Hematopoietic multipotent progenitor cell (in vitro differentiated cells): ENCODE measurements at places on chromosomes 5 and 9. TPM values are rescaled to one million over a fixed set of nuclear protein-coding genes. Genes with fewer than 3 reads are reported as not detected.

- no peak for DNase-seq
These were observed 14.1 kb downstream of the TDRD7 start for GRCh38 chr9:97425973-97426336.

- no peak for DNase-seq
These were observed 177.0 kb downstream of the MSX2 start for GRCh38 chr5:174901336-174901735.

GRCh38 chr9:133869674-133870405 is 122.3 kb downstream of the VAV2 start:
- DNase-seq = no peak

DNA sequence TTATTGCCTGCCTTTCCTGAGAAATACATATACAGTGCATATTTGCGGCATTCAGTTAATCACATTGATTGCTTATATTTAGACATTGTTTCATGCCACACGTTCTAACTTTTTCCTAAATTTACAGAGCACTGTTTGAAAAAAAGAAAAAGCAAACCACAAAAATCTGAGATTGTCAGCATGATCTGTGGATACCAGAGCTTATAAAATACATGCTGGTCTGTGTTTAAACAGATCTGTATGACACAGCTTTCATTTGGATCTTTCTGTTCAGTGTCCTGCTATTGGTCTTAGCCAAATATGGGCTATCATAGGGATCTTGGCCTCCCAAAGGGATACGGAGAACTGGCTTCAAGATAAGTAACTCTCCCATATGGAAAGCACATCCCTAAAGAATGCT is 20.2 kb downstream of the ALDH1A1 start:
- no peak for DNase-seq

The GKAP1 gene
- total RNA-seq = 1.9 TPM
